NCI-H1417 (cell line): ENCODE measurements at places on chromosomes 2 and 18.

DNA sequence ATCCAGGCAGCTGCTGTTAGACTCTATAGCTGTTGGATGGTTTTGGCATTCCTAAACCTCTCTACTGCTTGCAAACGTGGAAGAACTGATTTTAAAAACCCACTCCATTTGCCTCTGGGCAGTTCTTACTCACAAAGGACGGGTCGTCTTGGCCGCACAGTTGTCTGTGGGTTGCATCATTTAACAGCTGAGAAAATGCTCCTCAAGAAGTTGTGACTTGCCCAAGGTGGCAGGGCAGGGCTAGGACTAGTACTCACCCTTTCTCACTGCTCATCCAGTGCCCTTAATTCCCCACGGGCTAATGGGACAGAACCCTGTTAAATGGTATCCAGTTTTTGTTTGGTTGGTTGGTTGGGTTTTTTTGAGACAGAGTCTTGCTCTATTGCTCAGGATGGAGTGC lies 997 bp upstream of the DRC1 start:
- no peak for DNase-seq

DNA sequence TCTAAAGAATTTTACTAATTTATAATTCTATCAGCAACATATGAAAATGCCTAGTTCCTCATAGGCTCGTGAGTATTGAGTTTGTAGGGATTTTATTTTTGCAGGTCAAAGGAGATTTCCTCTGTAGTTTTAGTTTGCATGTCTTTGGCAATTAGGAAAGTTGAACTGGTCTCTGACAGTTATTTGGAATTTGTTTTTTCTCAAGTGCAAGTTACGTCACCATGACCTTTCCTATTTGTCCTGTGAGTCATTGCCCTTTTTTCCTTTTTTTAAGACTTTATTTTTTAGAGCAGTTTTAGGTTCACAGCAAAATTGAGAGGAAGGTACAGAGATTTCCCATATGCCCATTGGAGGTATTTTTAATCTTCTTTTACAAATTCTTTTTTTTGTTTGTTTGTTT lies 29.0 kb downstream of the RAMP1 start:
- no peak for DNase-seq

DNA sequence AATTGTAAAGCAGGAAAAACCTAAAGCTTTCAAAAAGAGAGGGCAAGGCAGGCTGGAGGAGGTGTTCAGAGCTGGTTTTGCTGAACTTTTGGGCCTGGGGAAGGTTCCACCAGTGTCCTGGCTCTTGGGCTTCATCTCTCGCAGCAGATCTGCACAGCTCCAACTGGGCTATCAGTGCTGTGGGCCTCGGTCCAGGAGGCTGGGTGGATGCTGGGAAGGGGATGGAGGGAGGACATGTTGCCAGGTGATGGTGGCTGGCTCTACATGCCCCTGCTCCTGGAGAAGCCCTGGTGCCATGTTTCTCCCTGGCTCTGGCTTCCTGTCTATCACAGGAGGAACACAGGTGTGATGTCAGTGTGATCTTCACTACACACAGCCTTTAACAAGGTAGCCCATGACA lies 187.1 kb downstream of the SH3RF3 start:
- no peak for DNase-seq

- no peak for DNase-seq
Observed at GRCh38 chr2:183010112-183010511, 28.1 kb downstream of the NCKAP1 start.

DNA sequence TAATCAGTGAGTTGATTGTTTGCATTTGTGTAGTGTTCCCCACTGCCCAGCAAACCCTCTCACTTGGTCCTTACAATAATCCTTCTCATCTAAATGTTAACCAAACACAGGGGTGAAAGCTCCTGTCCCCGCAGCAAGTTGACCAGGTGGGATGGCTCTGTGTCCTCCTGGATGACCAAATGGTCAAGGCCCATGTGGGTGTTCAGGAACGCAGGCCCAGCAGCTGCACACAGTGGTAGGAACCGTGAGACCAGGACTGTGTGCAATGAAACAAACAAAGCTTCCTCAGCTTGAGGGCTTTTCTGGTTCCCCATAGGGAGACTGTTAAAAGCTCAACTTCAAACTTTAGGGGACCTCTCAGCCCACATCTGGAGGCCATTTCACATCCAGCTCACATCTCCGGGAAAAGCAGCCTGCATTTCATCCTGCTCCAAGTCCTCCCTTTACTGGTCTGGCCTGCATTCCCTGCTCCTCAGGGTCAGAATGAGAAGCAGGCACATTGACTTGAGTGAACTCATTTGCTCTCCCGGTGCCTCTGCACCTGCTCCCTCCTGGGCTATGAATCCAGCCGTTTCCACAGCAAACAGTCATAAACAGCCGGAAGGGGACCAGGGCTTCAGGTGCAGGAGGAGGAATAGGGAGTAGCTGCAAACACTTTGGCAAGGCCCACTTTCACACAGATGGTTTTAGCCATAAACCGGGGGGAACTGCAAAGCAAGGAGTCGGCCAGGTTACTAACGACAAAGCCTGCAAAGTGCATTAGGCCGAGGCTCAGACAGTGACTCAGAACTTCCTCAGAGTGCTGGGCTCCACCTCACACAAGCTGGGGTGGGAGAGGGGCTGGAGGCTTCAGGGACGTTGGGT lies 144.7 kb downstream of the CAPN13 start:
- DNase-seq = peak; percentile 92

- DNase-seq = no peak
Observed at GRCh38 chr18:72155327-72155726, 388.8 kb downstream of the CBLN2 start.

- no peak for DNase-seq
Observed at GRCh38 chr18:6598657-6599056, 130.9 kb upstream of the ARHGAP28 start.
